ENCODE measurements at places on chromosomes 7 and 10.

- peak; percentile 5 for DNase-seq
Measured at GRCh38 chr10:123997486-123998196, 95.8 kb downstream of the CHST15 start.

- peak; percentile 48 for DNase-seq
Measured at GRCh38 chr7:98038321-98038720, 48.3 kb upstream of the OCM2 start.

GRCh38 chr7:144032516-144032915, 16.2 kb upstream of the OR2A5 start:
- no peak for DNase-seq

DNA sequence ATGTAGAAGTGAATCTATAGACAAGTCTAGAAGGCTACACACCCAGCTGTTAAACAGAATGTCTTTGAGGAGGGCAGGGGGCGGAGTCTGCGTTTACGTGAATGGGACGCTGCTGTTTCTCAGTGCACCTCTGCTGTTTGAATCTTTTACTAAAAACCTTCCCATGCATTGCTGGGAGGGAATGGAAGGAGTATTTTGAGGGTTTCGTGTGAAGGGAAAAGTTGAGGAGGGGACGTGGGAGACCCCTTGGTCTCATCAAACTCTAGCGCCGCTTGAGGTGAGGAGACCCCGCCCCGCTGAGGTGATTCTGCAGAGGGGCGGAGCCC, 492 bp upstream of the VCL start:
- no peak for DNase-seq

- DNase-seq, result no peak
Measured at GRCh38 chr10:133523631-133524203, 3.4 kb upstream of the CYP2E1 start.

- DNase-seq, result no peak
Measured at GRCh38 chr10:90969947-90970673, 49.2 kb upstream of the ANKRD1 start.

- DNase-seq, result no peak
Measured at GRCh38 chr10:86773498-86773897, 17.1 kb downstream of the BMPR1A start.

DNA sequence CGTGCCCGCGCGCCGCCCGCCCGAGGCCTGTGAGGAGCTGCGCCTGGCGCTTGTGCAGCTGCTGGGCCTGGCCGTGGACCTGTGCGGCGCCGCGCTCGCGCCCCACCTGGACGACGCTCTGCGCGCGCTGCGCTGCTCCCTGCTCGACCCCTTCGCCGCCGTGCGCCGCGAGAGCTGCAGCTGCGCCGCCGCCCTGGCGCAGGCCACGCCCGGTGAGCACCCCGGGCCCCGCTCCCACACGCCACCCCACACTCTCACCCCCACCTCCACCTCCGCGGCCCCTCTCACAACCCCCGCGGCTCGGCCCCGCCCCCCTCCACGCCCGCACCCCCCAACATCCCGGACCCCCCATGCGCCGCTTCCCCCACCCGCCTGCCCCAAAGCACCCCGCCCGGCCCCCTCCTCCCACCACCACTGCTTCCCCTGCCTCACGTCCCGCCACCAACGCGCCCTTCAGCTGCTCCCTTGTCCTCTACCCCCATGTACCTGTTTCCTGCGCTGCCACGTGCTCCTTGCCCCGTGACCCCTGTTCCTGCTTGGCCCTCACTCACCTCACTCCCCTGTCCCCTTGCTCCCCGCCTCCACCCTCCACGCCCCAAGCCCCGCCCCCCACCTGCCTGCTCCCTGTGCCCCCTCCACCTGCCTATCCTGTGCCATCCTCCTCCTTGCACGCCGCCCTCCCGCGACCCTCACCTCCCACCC, at the start of gene PRKAR1B:
Gene PRKAR1B, minus strand, starts transcription at position 178 of the 702 bp plus-strand sequence. CDS start 15,776 bp downstream, outside the sequence.
- DNase-seq, result no peak

GRCh38 chr10:32180390-32181280, 124.4 kb upstream of the KIF5B start:
- no peak for DNase-seq

DNA sequence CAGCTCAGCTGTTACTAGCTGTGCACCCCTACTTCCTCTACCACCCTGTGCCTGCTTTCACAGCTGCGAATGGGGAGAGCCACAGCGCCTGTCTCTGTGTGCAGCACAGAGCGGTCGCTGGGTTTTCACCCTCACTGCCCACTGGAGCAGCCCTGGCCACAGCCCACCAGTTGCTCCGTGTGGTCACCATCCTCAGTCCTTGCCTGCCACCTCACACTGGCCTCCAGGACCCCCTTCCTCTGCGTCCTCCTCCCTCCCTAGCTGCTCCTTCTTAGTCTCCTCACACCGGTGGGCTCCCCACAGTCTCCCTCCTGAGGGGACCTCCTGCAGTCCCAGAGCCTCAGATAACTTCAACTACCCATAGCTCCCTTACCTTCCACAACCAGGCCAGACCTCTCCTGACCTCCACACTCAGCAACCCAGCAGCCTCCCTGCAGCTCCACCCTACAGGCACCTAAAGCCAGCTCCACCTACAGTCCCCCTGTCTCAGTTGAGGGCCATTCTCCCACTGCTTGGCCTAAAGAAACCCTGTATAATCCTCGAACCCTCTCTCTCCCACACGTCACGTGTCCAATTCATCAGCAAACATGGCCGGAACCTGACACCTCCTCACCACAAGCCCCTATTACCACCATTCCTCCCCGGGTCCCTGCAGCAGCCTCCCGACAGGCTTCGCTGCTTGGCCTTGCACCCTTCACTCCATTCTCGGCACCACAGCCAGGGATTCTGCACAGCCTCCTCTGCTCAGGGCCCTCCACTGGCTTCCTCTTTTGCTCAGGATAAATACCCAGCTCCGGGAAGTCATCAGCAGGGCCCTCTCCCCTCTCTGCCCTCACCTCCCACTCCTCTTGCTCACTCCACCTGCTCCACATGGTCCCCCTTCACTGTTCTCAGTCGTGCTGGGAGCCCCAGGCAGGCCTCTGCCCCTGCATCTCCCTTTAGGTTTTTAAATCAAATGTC, 28.1 kb downstream of the PLAC9 start:
- no peak for DNase-seq

DNA sequence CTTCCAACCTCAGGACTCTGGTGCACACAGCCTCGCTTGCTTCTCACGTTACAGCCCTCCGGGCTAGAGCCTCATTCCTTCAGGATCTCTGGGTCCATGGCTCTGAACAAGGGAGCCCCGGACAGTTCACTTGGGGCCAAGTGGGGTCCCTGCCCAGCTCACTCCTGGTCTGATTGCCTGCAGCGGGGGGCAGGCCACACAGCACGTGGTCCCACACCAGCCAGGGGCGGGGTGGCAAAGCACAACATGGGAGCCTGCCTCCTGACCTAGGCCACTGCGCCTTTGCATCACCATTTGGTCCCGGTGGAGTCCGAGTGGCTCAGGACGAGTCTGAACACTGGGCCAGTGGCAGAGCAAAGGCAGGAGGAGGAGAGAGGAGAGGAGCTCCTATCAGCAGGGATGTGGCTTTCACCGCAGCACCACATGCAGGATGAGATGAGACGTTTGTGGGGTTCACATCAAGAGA, 13.4 kb upstream of the CRYGN start:
- no peak for DNase-seq

GRCh38 chr10:3579845-3580244, 205.2 kb downstream of the KLF6 start:
- no peak for DNase-seq

GRCh38 chr10:70571636-70572439, 30.7 kb downstream of the PRF1 start:
- DNase-seq, result no peak

- DNase-seq, result no peak
Measured at GRCh38 chr7:113209449-113210203, 91.3 kb upstream of the SMIM30 start.

DNA sequence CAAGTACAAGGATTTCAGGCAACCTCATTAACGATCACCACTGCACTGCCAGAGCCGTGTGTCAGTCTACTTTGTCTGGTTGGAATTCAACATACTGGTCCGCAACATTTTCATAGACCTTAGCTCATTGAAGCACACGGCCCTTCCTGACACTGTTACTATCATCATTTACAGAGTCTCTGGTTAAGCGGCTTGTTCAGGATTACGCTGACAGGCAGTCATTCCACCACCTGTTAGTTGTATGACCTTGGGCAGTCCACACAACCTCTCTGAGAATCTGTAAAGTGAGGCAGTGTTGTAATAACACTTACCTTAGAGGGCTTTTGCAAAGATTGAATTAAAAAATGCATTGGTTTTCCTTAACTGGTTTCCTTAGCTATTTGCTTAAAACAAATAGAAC, 112.6 kb downstream of the AOAH start:
- no peak for DNase-seq

GRCh38 chr10:78507510-78508160, 474.0 kb downstream of the RPS24 start:
- DNase-seq, result peak; percentile 82

- no peak for DNase-seq
Measured at GRCh38 chr10:98832738-98833137, 386.0 kb upstream of the HPS1 start.

GRCh38 chr7:157141525-157142060, 2.9 kb downstream of the UBE3C start:
- DNase-seq, result no peak

GRCh38 chr7:134009314-134010110, 117.6 kb upstream of the LRGUK start:
- no peak for DNase-seq

DNA sequence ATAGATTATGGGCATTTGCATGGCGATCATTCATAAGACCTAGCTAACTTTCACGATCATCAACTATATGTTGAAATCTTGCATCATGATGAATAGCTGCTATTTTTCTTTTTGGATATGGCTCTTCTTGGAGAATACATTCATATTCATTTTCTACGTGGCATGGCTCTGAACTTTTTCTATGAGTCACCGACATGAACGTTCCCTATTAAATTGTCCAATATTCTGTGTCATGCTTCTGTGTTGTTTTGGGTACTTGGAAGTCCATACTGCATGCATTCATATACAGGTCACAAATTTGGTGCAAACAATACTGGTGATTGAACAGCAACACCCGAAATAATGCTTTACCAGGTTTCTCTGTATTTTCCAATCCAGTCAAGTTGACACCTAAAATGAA, 37.9 kb upstream of the ANKRD1 start:
- DNase-seq, result no peak

- no peak for DNase-seq
Measured at GRCh38 chr7:48420206-48420605, 248.9 kb downstream of the ABCA13 start.

DNA sequence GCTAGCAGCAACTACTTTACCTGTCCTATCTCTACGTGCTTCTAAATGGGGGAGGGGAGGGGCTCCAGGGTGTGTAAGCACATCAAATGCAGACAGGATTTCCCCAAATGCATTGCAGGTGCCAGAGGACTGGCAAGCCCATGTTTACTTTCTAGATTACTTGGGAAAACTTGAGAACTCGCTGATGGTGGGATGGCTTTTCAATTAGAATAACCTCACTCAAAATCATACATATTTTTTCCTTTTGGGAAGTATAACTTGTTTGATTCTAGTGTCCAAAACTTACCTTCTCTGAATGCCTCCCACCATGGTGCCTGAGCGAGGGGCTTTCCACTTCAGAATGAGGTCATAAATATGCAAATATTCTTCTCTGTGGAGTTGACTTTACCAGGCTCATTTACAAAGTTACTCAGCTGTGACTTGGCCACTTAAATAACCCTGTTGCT, 191.3 kb upstream of the RHOBTB1 start:
- DNase-seq, result no peak

DNA sequence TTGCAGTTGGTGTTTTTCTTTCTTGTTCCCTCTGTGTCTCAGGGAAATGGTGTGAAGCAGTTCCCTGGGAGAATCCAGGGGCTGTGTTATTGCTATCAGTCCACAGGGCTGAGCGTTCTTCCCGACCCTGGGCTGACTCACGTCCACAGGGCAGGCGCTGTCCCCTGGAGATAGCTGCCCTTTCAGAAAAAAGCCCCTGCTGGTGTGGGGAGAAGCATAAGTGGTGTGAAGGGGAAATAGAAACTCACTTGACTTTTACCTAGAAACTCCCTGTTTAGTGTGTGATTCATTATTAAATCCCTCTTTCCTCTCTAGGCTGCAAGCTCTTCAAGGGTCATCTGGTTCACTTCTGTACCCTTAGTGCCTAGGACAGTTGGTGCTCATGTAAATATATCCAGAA, 63.3 kb upstream of the SMNDC1 start:
- DNase-seq, result no peak

- DNase-seq, result no peak
Measured at GRCh38 chr7:39414224-39415035, 151.8 kb upstream of the YAE1 start.

GRCh38 chr7:70416347-70416985, 715.5 kb upstream of the GALNT17 start:
- peak; percentile 27 for DNase-seq

DNA sequence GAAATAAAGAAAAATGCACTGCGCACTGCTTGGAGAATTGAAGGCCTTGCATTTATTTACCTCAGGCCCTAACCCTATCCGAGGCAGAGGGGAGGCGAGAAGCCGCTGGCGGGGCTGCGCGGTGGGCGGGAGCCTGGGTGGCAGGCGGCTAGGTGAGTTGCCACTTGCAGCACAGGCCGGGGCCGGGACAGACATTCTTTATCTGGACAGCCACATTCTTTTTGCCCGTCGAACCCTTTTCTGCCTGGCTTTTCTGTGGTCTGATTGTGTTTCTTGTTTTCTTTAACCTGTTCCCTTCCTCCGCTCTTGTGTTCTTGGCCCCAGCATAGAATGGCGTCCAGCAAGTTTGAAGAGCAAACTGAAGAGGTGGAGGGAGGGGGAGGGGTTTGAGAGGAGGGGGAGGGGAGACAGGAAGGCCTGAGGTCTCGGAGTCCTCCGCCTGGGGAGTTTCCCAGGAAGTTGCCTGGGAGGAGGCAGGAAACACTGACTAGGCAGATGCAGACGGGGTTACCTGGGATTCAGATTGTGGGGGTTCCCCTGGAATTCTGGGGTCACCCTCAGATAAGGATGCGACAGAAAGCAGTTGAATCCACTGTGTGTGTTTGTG, 5.1 kb downstream of the SHH start:
- no peak for DNase-seq

- DNase-seq, result no peak
Measured at GRCh38 chr7:18639711-18640110, 144.2 kb downstream of the HDAC9 start.

DNA sequence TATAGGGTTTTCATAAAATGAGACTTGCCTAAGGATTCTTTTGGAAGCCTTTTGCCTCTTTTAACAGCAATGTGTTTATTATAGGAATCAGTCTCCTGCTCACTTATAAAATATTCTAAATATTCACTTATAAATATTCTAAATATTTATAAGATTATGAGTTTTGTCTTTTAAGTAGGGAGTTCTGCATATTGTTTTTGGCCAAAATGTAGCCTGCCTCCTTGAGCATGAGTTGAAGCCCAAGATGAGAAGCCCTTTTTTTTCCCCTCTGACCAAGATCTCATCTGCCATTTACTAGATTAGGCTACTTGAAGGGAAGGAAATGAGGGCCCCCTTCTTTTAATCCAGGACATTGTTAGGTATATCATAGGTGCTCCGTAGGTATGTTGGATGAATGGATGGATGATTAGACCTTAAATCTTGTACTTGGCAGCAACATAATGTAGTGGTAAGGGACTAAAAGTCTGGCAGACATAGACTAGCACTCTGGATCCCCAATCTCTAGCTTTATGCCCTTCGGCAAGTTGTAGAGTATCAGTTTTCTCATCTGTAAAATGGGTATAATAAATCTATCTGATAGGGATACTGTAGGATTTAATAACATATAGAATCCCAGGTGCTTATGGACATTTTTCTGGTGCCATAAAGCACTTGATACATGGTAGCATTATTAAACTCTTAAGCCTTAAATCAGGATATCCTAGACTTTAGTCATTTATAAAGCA, 59.1 kb downstream of the ARID5B start:
- no peak for DNase-seq
